ENCODE measurements at places on chromosomes 6 and 20.

DNA sequence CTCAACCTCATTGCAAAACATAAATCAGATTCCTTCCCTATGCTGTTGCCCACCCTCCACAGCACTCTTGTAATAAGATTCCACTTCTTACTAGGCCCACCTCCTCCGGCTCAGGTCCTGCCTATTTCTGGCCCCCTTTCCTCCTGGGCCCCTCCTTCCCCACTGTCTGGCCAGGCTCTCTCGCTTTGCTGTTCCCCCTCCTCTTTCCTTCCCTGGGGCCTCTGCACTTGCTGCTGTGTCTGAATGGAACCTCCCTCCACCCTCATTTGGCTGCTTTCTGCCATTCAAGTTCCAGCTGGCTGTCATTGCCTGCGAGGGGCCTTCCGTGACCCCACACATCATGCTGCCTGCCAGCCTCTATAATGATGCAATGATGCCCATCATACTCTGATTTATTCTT is 38.9 kb downstream of the ARHGAP40 start:
- DNase-seq = no peak

DNA sequence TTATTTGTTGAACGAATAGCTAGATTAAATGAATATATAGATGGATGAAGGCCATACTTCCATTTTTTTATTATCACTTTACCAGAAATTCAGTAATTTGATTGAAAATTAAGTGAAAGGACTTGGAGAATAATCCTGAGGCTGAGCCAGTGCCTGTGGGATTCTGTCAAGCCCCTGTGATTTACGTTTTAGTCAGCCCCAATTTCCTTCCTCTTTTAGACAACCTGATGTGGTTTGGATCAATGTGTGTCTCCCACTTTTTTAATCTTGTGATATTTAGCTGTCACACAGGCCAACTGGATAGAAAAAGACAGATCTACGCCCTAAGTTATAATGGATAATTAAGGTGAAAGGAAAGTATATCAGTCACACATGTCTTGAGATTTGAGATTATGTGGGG is 188.8 kb downstream of the EDN1 start:
- DNase-seq = no peak

DNA sequence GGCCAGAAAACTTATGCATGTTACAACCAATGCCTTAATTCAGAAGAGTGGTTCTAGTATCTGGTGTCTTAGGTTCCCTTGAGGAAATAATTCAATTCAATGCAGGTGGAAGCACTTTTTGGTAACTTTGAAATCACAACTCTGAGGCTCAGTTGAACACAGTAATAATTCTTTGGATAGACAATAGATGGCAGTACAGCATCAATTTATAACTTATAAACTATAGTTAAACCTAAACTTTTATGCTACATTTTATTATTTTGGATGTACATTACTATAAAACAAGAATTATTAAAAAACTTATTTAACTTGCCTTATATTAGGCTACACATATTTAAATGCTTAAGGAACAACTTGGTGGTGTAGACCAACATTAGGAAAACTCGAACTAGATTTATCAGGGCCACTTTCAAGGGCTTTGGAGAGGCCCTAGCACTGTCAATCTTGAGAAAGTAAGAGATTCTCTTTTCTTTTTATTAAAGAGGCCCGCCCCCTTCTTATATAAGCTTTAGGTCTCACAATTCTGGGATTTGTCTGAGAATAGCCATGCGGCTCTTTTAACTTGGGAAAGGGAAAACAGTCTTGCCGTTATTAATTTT is 85.9 kb downstream of the CRYBG1 start:
- DNase-seq = no peak

- DNase-seq = no peak
Observed at GRCh38 chr6:29584821-29585220, at the start of gene OR2H2. Gene OR2H2, plus strand, starts transcription at chr6:29585121. Its CDS starts 2,824 bp downstream, at chr6:29587945.

GRCh38 chr6:157512382-157512682 is 131.3 kb downstream of the ZDHHC14 start:
- DNase-seq = no peak

DNA sequence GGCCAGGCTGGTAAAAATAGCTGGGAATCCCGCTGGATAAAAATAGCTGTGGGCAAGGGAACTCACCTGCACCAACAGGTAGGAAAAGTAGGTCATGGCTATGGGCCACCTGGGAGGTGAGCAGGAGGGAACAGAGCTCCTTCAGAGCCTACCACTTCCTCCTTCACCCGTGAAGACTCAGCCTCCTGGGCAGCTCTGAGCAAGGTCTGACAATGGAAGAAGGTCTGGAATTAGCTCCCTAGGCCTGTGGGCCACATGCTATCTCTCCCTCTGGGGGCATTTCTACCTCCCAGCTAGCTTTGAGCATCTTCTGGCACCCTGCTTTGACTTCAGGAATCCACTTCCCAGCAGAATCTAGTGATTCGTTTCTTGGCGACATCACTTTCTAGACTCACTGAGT is 153.9 kb downstream of the MRPL14 start:
- no peak for DNase-seq

- DNase-seq = no peak
Observed at GRCh38 chr20:4713401-4713800, 8.3 kb upstream of the PRND start.

GRCh38 chr20:35560105-35560511 is 18.2 kb downstream of the ERGIC3 start:
- no peak for DNase-seq

GRCh38 chr6:25918083-25918683 is 12.3 kb downstream of the SLC17A2 start:
- DNase-seq = no peak

- no peak for DNase-seq
Observed at GRCh38 chr20:40690836-40691565, 2.0 kb upstream of the MAFB start.

- no peak for DNase-seq
Observed at GRCh38 chr6:23218751-23219150, 649.4 kb downstream of the HDGFL1 start.

GRCh38 chr20:17520583-17520982 is 10.6 kb downstream of the BFSP1 start:
- DNase-seq = no peak

GRCh38 chr6:25419879-25420278 is 140.7 kb downstream of the CARMIL1 start:
- DNase-seq = no peak

- no peak for DNase-seq
Observed at GRCh38 chr20:61623451-61623850, 371.4 kb downstream of the CDH4 start.
